ENCODE measurements at places on chromosomes 2 and 18.

DNA sequence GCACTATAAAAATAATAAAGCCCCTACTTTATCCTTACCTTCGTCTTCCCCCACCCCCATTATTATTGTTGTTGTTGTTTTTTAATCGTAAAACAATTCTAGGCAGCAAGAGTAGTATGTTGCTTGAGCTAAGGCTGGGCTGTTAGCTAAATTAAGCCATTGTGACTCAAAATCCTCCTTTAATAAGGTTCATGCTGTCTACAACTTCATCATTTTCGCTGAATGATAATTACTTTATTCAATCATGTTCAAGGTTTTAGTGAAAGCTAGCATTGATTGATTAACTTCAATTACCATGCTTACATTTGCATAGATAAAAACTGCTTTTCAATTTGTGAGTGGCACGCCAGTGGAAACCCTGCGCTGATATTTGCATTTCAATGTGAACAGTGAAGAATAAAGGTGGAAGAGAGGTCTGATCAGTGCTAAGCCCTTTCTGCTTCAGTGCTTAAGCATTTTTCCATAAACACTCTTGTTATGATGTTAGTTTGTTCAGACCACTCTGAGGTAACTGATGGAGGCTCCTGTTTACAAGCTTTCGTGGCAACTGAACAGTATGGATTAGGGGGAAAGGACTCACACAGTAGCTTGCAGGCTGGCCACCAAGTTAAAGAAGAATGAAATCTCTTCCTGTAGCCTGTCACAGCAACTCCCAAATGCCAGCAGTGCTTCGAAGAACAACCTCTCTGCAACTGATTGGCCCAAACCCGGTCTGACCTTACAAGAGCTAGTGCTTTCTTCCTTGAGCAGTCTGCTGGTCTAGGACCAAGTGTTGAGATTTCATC is 156.8 kb downstream of the GPD2 start:
- DNase-seq = no peak

DNA sequence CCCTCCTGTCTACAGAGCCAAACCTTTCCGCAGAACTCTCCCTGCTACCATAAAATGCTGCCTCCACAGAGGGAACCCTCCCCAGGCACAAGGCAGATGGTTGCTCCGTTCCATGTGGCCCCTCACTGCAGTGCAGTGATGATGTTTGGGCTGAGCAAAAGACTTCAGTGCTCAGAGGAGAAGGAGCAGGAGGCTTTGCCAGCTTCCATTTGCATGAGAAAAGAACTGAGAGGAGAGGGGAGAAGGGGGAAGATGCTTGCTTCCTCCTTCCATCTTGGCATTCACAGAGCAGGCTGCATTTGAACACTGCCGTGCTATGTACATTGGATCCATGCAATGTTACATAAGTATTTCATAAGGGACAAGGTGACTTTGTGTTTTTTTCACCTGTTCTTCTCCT is 46.6 kb upstream of the TMEM200C start:
- no peak for DNase-seq

GRCh38 chr18:57942493-57942892 is 101.5 kb upstream of the NEDD4L start:
- no peak for DNase-seq

- peak; percentile 40 for DNase-seq
Measured at GRCh38 chr2:96685577-96686459, 43.3 kb downstream of the FER1L5 start.

DNA sequence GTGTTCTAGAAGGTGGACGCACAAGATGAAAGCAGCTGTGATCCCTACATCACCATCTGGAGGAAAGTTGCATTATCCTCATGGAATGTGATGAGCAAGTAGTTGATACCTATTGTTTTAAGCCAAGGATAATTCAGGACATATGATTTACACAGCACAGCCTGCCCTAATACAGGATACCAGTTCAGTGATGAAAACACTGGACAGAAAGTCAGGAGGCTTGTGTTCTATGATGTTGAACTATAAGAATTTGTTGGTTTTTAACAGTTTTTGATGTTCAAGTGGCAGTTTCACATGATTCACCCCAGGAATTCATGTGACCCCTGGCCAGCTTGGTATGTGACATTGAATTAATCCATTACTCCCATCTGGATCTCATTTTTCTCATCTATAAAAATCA is 6.2 kb upstream of the CHST10 start:
- no peak for DNase-seq

GRCh38 chr2:52210611-52211010 is 1178.7 kb upstream of the NRXN1 start:
- DNase-seq = no peak

DNA sequence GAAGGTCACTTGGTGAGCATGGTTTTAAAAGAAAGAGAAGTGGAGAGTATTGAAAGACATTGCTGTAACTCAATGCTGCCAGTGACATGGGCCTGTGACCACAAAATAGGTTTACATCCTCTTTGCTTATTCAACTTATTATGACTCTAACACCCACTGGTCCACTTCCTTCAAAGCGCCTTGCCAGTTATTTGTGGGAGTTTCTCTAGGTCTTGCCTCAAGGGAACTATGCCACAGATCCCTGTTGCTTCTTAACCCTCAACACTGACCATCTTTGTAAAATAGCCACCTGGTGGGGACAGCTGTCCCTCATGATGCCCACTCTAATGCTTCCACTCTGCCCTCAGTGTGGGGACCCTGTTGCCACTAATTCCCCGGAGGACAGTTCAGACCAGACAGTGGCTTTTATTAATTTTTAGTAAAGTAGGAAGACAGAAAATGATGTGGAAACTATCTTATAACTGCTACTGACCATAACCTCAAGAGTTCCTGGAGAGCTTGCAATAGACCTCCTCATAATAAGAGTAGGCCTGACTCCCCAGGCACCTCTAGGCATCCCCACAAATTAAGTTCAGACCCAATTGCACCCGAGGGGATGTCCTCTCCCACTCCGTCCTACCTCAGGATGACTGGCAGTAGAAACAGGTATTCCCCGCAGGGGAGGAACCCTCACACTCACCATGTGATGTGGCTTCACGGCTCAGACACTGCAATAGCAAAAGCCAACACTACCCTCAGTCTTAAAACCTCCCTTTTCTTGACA is 31.3 kb upstream of the SLC25A52 start:
- DNase-seq = no peak

- DNase-seq = no peak
Measured at GRCh38 chr2:85312404-85312803, 15.4 kb downstream of the TGOLN2 start.

DNA sequence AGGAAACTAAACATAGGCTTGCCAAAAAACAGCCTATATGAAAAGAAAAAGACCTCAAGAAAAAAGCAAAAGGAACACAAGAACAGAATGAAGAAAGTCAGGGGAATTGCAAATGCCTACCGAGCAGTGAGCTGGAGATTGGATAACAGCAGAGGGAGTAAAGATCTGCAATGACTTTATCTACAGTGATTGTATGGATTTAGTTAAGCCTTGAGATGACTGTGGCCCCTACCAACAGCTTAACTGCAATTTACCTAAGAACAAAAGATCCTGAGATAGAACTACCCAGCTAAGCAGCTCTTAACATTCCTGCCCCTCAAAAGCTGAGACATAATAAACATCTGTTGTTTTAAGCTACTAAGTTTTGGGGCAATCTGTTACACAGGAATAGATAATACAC is 20.5 kb downstream of the LNPK start:
- no peak for DNase-seq

- DNase-seq = peak; percentile 23
Measured at GRCh38 chr2:169716238-169716886, 17.3 kb upstream of the KLHL23 start.

DNA sequence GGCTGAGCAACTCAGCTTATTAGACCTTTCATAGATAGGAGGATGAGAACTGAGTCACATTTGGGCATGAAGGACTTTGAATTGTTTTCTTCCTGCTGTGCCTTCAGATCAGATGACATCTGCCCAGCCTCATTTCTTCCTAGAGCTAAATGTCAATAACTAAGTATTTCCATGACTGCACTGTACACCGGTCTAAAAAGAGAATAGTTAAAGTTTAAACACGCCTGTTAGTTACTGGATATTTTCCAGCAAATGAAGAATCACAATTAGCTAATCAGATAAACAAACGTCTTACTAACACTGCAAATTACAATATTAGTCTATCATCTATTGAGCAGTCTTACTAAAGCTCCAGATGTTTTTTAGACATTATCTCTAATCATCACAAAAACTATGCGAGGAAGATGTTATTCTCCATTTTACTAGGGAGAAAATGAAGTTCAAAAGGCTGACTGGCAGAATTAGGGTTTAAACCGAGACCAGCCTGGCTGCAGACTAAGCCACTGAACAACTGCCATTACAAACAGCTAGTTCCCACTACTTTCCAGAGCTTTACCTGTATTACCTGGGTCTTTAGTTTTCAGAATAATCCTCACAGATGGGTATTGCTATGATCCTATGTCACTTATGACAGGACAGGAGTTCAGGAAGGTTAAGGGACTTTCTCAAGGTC is 69.4 kb upstream of the ZNF397 start:
- DNase-seq = no peak

- DNase-seq = no peak
Measured at GRCh38 chr18:39587586-39587985, 2022.0 kb upstream of the CELF4 start.

GRCh38 chr2:233565685-233566140 is 869 bp downstream of the USP40 start:
- no peak for DNase-seq

- DNase-seq = peak; percentile 90
Measured at GRCh38 chr18:658001-658946, 821 bp downstream of the TYMS start.

GRCh38 chr18:55355223-55355622 is 232.8 kb downstream of the TCF4 start:
- no peak for DNase-seq

- DNase-seq = no peak
Measured at GRCh38 chr18:52341103-52341432, 1.1 kb downstream of the DCC start.

- DNase-seq = no peak
Measured at GRCh38 chr2:62030902-62031301, 125.4 kb downstream of the COMMD1 start.

DNA sequence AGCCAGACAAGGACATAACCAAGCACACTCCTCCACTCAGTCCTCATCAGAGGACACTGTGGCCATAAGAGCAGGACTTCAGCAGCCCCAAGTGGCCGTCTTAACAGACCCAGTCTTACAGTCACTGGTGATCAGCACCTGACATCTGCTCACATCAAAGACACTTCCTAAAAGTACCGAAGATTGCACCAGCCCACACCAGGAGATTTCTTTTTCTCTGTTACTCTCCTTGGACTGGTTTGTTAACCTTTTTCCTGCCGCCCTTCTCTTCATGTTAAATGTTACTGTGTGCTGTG is 44.1 kb downstream of the MRPS5 start:
- DNase-seq = no peak

GRCh38 chr2:111135910-111136297 is 15.2 kb downstream of the BCL2L11 start:
- no peak for DNase-seq

- DNase-seq = no peak
Measured at GRCh38 chr2:69789175-69789721, 40.2 kb upstream of the GMCL1 start.

GRCh38 chr2:219542931-219543595 is 546 bp downstream of the CHPF start:
- peak; percentile 51 for DNase-seq

DNA sequence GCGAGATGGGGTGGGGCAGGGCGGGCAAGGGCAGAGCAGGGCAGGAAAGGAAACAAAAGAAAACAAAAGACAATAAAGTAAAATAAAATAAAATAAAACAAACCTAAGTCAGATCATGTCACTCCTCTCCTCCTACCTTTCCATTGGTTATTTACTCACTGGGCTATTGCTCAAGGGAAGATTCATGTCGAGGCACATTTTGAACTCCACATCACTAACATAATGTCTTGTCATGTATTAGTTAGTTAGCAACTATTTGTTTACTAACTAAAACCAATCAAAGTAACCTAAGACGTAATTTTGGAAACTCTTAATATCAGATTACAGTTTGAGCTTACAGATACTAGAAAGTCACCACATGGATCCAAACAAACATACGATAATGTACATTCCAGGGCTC is 2.2 kb downstream of the C1D start:
- no peak for DNase-seq

DNA sequence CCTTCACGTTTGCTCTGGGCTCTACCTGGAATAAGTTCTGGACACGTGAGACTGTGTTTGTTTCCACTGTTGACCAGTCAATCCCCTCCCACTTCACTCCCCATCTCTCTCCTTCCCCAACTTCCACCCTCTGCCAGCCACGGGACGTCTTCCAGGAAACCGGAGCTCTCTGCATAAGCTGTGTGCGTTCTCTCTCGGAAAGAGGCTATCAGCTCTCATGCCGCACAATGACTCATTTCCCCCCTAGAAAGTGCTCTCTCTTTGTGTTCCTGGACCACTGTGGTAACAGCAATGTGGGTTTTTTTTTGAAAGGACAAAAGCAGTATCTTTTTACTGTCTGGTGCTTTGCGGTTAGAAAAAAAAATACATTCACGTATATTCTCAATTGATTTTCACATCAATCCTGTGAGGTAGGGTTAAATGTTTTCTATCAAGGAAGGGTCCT is 10.2 kb downstream of the PROKR1 start:
- DNase-seq = no peak

DNA sequence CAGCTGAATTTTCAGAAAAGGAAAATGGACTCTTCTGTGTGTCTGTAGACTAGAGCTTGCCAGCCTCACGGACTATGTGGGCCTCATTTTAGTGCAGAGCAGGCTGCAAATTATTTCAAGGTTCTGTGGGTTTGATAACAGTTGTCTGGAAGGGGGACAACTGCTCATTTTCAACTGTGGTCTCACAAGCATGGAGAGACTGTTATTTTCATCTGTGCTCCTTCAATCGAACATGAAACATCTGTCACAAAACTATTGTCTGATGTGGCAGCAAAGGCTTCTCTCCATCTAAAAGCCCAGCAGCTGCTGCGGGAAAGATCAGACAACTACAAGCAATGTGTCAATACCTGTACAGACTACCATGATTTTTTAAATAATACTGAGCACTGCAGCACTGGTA is 211.8 kb downstream of the LRRTM4 start:
- DNase-seq = no peak

DNA sequence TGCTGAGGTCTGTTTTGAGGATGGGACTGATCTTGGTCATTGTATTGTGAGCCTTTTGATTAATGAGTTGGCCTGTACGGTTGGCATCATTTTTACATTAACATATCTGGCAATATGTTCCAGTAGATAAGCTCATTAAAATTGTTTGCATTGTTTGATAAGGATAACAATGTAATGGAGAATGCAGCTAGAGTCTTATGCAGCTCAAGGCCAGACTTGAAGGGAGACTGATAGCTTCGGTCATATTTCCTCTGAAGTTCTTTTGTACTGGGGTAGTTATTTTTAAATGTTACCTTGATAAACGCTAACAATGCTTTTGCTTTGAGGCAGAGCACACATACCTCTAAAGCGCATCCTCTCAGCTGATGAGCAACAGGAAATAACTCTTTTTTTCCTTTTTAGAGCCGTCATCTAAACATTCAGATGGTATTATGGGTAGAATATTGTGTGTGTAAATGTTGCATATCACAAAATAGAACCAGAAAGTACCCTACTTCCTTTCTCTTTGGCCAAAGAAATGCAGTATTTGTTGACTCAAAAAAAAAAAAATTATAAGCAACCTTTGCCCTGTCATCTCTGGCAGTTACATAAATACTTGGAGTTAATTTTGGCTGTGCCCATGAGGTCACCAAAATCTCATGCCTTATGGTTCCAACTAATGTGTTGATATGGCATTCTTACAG is 1.3 kb downstream of the MAPRE2 start:
- DNase-seq = no peak

- DNase-seq = no peak
Measured at GRCh38 chr2:98518101-98518500, 73.4 kb downstream of the INPP4A start.

Data from NCI-H2081 (cell line).